NCI-H2171 (cell line): ENCODE measurements at places on chromosomes 3 and 15.
A peak's percentile ranks its signal among the peaks of the same experiment; 100 is the strongest.

GRCh38 chr15:34650177-34650576 is 66.7 kb upstream of the GOLGA8B start:
- no peak for DNase-seq

DNA sequence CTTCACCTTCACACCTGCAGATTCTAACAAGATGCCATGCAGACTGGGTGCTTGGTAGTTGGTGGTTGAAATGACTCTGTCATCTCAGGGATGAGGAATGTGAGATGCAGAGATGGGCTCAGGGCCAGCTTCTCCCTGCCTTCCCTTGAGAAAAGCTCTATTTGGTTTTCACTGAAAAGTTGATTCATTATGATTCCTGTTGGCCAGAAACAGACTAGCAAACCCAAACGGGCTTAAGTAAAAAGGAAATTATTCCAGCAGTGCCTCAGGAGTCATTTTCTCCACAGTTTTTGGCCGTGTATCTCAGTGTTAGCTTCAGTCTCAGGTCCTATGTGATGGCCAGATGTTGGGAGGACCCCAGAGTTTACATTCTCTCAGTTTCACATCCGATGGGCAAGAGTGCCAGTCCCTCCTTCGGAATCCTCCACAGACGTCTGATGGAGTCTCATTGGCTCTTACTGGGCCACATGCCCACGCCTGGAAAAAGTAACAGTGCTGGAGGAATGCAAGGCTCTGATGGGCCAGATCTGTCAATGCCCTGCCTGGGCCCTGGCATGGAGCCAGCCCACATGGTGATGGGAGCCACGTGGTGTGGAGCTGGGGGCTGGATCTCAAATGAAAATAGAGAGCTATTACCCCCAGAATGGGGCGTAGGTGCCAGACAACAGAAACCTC is 22.3 kb upstream of the SACM1L start:
- DNase-seq: no peak

DNA sequence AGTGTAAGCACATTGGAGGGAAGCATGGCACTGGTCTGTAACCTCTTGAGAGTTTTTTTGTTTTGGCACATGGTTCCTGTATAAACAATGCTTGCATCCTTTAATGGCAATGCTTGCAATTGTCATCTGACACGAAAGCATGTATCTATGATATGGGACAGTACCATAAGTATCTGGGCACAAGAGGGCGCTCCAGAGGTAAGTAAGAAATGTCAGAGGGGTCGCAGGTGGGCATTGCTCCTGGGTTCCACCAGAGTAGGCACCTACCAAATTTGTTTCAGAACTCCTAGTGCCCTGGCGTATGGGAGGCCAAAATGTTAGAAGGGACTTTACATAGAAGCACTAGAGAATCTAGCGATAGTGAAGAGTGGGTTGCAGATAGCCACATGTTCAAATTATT is 58.7 kb upstream of the BCHE start:
- DNase-seq: peak; percentile 1

DNA sequence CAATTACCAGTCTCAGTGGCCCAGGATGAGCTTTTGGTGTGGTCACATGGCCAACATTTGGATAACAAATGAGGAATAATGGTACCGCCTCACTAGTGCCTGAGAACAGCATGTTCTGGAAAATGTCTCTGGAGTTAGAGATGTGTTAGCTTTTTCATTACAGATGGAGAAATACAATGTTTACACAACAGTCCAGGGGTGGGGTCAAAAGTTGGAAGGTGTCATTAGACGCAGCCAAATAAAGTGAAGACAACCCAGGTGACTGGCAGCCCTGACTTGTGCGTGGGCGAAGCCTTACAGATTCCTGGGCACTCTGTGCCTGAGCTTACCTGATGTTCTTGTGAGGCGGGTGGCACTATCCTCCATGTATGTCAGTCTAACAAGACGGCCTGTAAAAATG is 12.8 kb downstream of the IL17RB start:
- no peak for DNase-seq

DNA sequence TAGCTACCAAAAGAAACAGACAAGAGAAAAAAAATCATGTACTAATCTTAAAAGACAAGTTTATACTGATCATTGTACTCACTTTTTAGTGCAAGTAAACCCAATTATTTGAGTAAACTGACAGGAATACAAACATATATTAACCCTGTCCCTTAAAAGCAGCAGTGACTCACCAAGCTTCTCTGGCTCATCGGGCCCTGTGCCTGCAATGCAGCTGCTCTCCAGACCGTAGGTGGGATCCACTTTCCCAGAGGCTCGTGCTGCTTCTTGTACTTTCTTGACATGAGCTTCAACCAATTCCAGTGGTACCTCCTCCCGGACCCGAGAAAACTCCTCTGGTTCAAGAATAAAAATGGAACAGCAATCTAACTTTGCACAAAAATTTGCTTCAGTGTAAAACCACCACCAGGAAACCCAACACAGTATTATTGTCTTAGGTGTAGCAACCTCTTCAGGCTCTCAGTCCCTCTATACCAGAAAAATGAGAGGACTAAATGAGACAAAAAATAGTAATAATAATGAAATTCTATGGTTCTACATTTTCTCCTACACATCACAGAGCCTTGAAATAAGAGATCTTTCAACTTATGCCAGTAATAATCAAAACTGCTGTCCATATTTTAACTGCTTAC is 82.6 kb upstream of the CSPG5 start:
- DNase-seq: no peak
